ENCODE measurements at places on chromosomes 3 and 15. TPM values are rescaled to one million over a fixed set of nuclear protein-coding genes. Genes with fewer than 3 reads are reported as not detected.
A peak's percentile ranks its signal among the peaks of the same experiment; 100 is the strongest.

The PLD1 gene
- total RNA-seq, result 56.5 TPM

- no peak for DNase-seq
Measured at GRCh38 chr3:3101660-3102458, 8.3 kb downstream of the IL5RA start.

GRCh38 chr3:13091898-13092611 lies 18.8 kb upstream of the IQSEC1 start:
- peak; percentile 93 for DNase-seq

The GOLGA6D gene
- not detected for total RNA-seq

The GREM1 gene
- 0.59 TPM for total RNA-seq

The CLN6 gene
- total RNA-seq, result 8.5 TPM

The CGNL1 gene
- 19.6 TPM for total RNA-seq

The UBE2E2 gene
- total RNA-seq, result 48.1 TPM

DNA sequence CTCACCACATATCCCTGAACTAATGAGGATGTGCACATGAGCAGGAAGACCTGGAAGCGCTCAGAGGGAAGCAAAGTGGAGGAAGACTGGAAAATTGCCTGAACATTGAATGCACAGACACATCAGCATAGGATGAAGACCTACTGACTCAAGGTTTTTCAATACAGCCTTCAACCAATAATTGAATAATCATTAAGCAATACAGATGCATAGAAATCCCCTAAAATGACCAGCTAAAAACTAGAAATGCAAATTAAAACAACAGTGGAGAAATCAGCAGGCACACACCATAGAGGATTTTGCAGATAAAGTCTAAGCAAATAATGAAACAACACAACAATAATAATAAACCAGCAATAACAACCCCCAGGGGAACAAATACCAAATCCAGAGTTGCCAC lies 80.4 kb downstream of the CEP152 start:
- DNase-seq, result no peak

- DNase-seq, result no peak
Measured at GRCh38 chr3:37945156-37945806, 45.3 kb upstream of the VILL start.

GRCh38 chr3:144760831-144761230 lies 789.2 kb downstream of the DIPK2A start:
- no peak for DNase-seq

The SPINK8 gene
- not detected for total RNA-seq

DNA sequence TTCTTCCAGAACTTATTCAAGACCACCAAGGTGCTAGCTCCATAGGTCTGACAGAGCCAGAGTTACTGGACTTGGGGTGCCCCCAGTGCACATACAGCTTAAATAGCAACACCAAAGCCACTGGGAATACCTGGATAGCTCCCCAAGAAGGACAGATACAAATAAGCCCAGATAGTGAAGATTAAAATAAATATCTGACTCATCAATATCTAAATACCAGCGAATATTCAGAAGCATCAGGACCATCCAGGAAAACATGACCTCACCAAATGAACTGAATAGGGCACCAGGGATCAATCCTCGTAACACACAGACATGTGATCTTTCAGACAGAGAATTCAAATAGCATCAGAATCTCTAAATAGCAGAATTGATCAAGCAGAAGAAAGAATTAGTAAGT lies 931.6 kb downstream of the OTOL1 start:
- no peak for DNase-seq
